ENCODE measurements at places on chromosomes 13 and 19. TPM values are rescaled to one million over a fixed set of nuclear protein-coding genes. Genes with fewer than 3 reads are reported as not detected.

- no peak overlapping the region for H3K27ac ChIP-seq
- no peak for DNase-seq
- H3K4me3 ChIP-seq = no peak overlapping the region
- H3K27me3 ChIP-seq = peaks cover 18% of the 10 kb centered on the region
Observed at GRCh38 chr13:48813518-48813917, 159.8 kb downstream of the CYSLTR2 start.

GRCh38 chr19:40692212-40692551 lies 1.7 kb upstream of the NUMBL start:
- peaks cover 2% of the 10 kb centered on the region for H3K36me3 ChIP-seq
- H3K27me3 ChIP-seq = no peaks in the 10 kb centered on the region
- H3K4me1 ChIP-seq = no peaks in the 10 kb centered on the region
- H3K4me3 ChIP-seq = peak overlapping the region; percentile 8

DNA sequence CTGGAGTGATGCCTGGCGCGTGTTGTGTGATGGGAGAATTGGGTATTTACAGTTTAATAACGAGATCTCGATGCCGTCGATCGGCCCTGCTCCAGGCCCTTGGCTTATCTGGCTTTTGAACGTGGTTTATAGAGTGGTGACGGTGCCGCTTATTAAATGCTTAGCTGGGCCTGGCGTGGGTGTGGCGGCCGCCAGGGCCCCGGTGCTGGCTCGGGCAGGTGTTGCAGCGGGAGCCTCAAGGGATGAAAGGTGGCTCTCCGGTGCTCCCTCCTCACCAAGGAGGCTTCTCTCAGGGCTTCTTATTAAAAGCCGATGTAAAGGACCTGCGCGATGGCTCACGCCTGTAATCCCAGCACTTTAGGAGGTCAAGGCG lies 173.8 kb downstream of the KDM4B start:
- no peak overlapping the region for H3K27ac ChIP-seq
- H3K4me1 ChIP-seq = peaks cover 28% of the 10 kb centered on the region
- DNase-seq = no peak
- no peak overlapping the region for H3K4me3 ChIP-seq

DNA sequence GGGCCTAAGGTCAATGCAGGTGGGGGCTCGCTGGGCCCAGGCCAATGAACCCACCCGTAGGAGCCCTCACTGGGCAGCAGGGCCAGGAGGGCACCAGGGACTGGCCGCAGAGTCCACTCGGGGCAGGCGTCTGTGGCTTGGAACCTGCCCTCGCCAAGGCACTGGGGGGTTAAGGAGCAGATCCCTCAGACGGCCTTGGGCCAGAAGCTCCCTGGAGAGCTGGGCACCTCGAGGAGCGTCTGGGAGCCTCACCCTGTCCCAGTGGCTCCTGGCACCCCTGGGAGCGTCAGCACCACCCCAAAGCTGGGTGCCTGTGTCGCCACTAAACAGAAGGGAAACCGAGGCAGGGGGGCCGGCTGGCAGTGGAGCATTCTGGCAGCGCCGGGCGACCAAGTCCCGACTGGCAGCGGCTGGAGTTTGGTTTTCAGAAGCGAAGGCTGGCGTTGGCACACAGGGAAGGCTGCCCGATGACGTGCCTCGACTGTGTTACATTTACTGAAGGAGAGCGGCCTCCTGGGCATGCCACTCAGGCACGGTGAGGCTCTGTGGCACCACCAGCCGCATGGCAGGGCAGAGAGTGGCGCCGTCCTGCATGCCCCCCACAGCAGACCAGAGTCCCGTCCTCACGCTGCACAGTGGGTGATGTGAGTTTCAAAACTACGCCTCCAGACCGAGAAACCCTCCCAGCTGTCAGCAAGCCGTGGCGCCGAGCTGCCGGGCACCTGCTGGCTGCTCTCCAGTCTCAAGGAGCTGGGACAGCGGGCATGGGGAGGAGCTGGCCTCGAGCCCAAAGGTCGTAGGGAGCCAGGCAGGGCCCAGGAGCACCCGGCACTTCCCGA lies 9.2 kb upstream of the MEX3D start:
- H3K36me3 ChIP-seq = no peaks in the 10 kb centered on the region
- no peaks in the 10 kb centered on the region for H3K27me3 ChIP-seq
- no peak overlapping the region for H3K27ac ChIP-seq
- no peak for DNase-seq

DNA sequence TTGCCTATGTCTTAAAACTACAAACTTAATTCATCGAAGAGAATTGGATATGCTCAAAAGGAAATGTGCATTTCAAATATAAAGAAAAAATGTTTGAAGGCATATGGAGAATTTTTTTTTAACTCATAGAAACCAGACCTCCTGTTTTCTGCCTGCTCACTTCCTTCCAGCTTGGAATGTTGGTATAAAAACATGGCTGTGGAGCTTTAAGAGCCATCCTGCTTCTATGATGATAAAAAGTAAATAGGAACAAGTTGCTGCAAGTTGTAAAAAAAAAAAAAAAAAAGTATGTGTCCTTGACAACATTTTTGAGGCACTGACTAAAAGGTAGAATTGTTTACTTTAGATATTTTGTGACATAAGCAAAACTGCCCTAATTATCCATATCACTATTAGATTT lies 1230.7 kb downstream of the PCDH9 start:
- H3K27me3 ChIP-seq = no peaks in the 10 kb centered on the region
- no peak overlapping the region for H3K27ac ChIP-seq
- DNase-seq = no peak
- no peaks in the 10 kb centered on the region for H3K4me1 ChIP-seq
- H3K4me3 ChIP-seq = no peak overlapping the region
- no peaks in the 10 kb centered on the region for H3K36me3 ChIP-seq

- no peaks in the 10 kb centered on the region for H3K4me1 ChIP-seq
- no peak overlapping the region for H3K27ac ChIP-seq
- no peak overlapping the region for H3K4me3 ChIP-seq
- no peaks in the 10 kb centered on the region for H3K27me3 ChIP-seq
- DNase-seq = no peak
- peaks cover 20% of the 10 kb centered on the region for H3K36me3 ChIP-seq
Observed at GRCh38 chr19:5103812-5104410, 135.0 kb downstream of the KDM4B start.

PTPRH gene
- total RNA-seq = not detected

ZSCAN4 gene
- not detected for total RNA-seq

DNA sequence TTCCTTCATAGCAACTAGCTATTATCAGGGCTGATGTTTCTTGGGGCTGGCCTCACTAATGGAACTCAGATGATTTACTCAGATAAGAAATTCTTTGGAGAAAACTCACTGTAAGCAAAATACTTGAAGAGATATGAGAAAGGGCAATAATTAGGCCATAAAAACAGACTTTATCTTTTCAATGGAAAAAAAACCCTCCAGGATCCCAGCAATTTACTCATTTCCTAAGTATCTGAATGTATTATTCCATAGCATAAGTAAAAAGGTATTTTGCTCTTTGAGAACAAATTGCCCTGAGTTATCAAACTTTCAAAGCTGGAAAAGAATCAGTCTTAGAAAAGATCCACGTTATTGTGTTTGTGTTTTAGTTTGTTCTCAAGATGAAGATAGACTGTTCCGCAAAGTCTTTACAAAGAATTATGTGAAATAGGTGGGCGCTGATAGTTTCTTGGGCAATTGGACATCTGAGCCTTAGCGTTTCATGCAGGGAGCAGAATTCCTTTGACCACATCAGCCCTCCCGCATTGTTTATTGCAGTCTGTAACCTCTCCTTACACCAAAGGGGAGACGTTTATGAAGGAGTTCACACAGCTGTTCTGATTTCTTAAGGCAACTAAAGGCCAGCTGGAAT lies 29.1 kb upstream of the CSNK1A1L start:
- H3K4me3 ChIP-seq = no peak overlapping the region
- DNase-seq = no peak
- no peak overlapping the region for H3K27ac ChIP-seq

DNA sequence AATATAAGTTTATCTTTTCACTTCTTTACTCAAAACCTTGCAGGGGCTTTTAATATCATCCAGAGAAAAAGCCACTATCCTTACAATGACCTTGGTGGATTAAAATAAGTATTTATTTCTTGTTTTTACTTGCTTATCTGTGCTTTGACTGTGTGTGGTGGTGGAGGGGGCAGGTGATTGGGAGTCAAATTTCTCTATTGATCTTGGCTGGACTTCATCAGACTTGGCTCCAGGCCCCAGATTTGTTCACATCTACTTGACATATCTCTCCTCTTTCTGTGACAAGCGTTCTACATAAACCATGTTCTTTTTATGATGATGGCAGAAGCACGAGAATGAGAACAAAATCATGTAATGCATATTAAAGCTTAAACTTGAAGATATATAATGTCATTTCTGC lies 670.8 kb downstream of the PCDH17 start:
- no peaks in the 10 kb centered on the region for H3K27me3 ChIP-seq
- no peak overlapping the region for H3K4me3 ChIP-seq
- DNase-seq = no peak

All from activated T-cell treated with anti-CD3 and anti-CD28 coated beads, Interleukin-2, amount 50 U/mL, for 72 hours (primary cell).